Skin of body (tissue), 3 donors: ENCODE measurements at places on chromosomes 6 and 20. TPM values are rescaled to one million over a fixed set of nuclear protein-coding genes. Genes with fewer than 3 reads are reported as not detected.

GRCh38 chr20:38840894-38841470 is 35.5 kb downstream of the PPP1R16B start:
- no peak for DNase-seq

- DNase-seq: no peak
Observed at GRCh38 chr20:25125636-25126035, 43.7 kb upstream of the VSX1 start.

DNA sequence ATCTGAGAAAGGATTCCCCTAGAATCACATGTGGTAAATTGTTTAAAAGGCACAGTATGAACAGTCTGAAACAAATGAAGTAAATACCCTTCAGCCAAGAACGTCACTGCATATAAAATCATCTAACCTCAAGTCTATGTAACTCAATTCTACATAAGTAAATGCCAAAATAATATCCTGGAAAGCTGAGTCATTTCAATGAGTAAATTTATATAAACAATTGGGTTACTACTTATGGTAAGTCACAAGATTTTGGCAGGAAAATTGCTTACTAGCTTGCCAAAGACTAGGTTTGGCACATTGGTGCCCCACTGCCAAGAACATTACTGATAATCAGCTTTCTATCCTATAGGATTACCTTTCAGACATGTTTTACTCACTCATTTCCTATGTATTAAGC is 8.4 kb downstream of the GMDS start:
- no peak for DNase-seq

The BACH2 gene
- total RNA-seq: 11.9 TPM

The CD24 gene
- 97.1 TPM for total RNA-seq

The SLC16A10 gene
- total RNA-seq: 8.6 TPM

The SLC22A16 gene
- 2.0 TPM for total RNA-seq

The TRIM15 gene
- 1.4 TPM for total RNA-seq
